GM12891 (cell line): ENCODE measurements at places on chromosomes 1 and 21.

- no peak for DNase-seq
Measured at GRCh38 chr1:159854116-159854692, 8.3 kb downstream of the VSIG8 start.

DNA sequence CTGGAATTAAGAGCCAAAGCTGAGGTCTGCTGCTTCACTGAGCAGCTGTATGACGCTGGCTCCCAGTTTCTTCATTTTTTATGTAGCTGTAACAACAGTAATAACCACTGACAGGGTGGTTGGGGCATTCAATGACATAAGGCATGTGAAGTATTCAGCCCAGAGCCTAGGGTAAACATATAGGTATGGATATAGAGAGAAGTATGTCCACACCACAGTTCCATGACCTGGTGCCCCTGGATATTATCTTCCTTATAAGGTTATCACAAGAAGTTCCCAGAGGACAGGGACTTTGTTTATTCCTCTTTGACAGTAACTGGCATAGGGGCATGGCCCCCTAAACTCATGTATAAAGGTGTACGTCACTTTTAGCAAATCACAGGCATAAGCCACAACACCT is 14.7 kb downstream of the RAB42 start:
- DNase-seq = no peak

DNA sequence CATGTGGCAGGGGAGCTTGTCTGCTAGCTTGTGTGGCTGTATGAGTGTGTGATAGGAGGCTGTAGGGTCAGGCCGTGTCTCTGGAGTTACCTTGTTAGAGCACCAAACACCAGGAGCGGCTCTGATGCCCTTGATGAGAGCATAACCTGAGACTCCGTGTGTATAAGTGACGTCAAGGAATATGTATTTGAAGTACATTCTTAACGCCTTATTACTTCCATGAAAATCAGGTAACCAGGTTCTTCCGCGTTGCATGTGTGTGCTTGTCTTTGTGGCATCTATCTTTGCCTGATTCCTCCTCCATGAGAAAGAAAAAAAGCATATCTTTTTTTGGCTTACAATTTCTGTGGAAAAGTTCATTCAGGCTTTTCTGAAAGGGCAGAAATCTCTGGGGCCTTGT is 4.6 kb downstream of the OLFML3 start:
- DNase-seq = no peak

DNA sequence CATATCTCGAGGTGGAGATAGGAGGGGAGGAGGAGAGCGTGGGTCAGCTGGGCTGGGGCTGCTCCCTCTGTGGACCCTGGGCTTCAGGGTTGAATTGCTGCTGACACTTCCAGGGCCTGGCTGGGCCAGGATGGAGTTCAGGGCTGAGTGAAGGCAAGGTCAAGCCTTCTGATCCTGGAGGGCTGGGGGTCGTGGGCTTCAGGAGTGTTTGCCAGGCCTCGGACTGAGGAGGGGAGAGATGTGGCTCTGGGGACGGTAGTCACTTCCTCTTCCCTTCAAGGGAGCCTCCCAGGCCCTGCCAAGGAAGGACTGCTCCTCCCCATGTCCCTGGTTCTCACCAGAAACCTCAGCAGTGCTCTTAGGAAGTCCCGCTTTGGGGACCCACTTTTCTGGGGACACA is 12.1 kb upstream of the FAM131C start:
- no peak for DNase-seq

GRCh38 chr1:170872663-170873062 is 62.7 kb upstream of the MROH9 start:
- no peak for DNase-seq

DNA sequence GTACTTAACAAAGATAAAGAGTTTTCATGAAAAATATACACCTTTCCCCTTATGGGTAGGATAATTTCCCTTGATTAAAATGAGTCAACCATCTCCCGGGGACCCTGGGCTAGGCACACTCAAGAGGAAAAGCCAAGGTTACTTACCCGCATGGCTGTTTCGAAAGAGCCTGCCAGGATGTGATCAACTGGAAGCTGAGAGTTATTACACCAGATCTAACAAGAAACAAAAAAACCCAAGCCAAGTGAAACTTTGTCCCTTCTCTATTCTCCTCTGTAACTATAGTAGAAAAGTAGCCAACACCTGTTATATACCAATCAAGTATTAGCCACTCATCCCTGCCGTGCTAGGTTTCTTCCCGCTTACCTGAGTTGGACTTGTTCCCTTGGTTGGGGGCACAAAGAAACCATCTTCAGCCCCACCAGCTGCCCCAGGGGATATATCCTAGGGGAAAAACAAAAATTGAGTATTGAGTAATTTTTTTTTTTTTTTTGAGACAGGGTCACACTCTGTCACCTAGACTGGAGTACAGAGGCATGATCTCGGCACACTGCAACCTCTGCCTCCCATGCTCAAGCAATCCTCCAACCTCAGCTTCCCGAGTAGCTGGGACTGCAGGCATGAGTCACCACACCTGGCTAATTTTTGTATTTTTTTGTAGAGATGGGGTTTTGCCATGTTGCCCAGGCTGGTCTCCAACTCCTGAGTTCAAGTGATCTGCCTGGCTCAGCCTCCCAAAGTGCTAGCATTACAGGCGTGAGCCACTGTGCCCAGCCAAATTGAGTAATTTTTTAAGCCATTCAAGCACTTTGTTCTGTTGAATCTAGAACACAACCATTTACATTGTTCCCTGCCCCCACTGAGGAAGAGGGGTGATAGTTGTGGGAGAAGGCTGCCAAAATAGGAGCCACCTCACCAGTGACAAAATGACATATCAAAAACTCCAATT is 8.4 kb upstream of the PEX19 start:
- DNase-seq = no peak

DNA sequence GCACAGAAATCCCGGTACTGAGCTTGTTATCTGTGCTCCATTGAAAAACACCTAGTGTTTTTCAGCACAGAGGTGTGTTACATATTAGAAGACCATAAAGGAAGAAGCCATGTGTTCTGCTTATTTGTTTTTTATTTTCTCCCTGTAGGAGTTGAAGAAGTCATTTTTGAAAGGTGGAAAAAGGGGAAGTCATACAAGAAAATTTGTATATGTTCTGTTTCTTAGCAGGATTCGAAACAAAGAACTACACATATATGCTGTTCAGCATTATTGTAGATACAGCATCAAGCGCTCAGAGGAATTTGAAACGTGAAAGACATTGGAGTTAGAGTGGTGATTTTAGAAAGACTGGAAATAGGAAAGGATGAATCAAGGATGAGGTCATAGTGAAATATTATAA is 345.3 kb upstream of the ADGRL2 start:
- DNase-seq = no peak

GRCh38 chr1:3359756-3360440 is 94.6 kb upstream of the ARHGEF16 start:
- DNase-seq = no peak

GRCh38 chr1:199878823-199879222 is 148.7 kb upstream of the NR5A2 start:
- no peak for DNase-seq

GRCh38 chr1:10664251-10664650 is 132.2 kb downstream of the CASZ1 start:
- DNase-seq = no peak

GRCh38 chr1:47779613-47780012 is 217.6 kb downstream of the TRABD2B start:
- DNase-seq = no peak

DNA sequence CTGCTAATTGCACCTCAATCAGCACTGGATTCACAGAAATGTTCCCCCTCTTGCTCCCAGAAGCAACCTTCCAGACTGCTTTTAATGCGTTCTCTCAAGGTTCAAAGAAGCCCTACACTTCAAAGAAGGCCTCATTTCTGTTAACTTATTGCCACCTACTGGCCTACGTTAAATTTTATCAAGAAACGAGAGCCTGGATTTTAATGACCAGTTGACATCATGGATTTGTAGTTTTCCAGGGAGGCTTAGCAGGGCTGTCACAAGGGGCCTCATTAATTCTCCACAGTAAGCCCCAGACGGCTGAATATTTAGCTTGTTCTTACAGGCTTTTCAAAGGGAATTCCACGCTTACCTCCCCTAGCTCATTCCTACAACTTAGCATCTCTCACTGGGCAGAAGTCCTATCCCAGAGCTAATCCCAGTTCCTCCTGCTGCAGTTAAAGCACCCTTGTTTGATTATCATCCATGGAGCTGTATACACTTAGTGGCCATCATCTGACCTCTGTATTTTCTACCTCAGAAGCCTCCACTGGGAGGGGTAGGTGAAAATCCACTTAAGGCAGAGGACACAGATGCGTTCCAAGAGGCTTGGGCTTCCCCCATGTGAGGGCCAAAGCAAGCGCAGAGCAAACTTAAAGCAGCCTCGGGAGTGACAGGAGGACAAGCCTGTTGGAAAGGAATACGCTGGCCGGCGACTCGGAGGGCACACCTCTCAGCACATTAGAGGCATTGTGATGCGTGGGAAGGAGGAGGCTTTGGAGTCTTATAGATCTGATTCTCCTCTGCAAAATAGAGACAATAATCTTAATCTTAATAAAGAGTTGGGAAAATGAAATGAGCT is 32.2 kb upstream of the CYP4X1 start:
- no peak for DNase-seq

DNA sequence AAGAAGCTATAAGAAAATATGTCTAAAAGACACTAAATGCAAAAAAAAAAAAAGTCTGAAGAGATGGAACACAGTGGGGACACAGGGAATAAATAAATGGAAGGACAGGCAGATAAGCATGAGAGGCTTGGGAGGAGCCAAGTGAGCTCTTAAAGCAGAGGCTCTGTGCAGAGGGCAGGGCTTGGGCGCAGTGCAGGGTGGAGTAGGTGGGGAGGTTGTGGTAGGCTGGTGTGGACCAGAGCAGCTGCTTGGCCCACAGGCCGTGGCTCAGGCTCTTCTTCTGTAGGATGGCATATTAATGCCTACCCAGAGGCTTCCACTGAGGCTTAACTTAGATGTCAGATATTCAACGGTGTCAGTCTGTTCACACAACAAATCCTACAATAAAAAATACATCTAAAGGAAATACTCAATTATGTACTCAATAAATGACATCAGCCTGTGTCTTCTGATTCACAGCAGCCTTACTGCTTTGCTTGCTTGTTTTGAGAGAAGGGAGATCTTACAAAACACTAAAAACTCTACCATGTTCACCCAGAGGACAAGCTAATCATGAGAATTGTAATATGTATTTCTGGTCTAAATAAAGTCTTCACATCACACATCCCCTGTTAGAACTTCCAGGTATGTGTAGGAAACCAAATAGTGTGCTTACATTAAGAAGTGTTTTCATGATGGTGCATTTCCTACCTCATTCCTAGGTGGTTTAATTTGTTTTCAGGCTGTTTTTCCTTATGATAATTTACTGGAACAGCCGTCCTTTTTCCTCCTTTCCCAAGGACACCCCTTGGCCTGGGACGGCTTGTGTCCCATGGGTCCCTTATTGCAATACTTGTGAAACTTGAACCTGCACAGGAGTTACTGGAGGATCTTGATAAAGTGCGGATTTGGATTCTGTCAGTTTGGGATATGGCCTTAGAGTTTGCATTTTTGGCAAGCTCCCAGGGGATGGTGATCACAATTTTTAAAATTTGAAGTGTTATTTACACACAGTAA is 24.9 kb downstream of the DIP2A start:
- no peak for DNase-seq

GRCh38 chr1:23548704-23549143 is 10.6 kb downstream of the ID3 start:
- no peak for DNase-seq

- no peak for DNase-seq
Measured at GRCh38 chr1:18253093-18253492, 145.5 kb downstream of the IGSF21 start.

- no peak for DNase-seq
Measured at GRCh38 chr1:79667848-79668696, 661.5 kb upstream of the ADGRL4 start.

GRCh38 chr1:12339396-12339795 is 109.6 kb downstream of the VPS13D start:
- no peak for DNase-seq

DNA sequence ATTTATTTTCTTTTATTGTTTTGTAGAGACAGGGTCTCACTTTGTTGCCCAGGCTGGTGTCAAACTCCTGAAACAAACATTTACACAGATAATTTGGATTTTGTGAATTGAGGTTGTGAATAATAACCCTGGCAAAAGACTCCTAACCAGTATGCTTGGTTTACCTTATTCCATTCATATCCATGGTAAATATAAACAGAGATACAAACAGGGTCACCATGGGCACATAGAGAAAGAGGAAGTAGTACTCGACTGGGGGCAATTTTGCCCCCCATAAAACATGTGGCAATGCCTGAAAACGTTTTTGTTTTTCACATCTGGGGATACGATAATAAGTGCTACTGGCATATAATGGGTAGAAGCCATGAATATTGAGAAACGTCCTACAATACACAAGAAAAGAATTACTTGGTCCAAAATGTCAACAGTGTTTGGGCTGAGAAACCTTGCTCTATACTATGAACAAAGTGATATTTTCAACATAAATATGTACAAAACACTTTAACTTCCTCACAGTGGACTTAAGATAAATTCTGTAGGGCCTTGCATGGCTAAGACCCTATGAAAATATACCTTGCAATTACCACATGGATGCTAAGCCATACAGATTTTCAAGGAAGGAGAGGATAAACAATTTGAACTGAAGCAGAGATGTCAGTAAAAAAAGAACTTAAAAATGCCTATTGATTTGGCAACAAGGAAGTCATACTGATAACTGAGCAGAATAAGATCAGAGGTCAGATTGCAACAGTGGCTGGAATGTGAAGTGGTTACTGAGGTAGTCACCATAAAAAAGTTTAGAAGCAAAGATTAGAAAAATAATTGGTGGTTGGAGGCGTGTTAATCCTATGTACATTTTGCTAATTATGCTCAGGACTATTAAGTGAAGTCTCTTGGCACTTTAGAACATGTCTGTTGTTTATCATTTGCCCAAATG is 27.4 kb upstream of the ASPM start:
- no peak for DNase-seq

- DNase-seq = no peak
Measured at GRCh38 chr1:94765958-94766357, 54.2 kb upstream of the SLC44A3 start.

DNA sequence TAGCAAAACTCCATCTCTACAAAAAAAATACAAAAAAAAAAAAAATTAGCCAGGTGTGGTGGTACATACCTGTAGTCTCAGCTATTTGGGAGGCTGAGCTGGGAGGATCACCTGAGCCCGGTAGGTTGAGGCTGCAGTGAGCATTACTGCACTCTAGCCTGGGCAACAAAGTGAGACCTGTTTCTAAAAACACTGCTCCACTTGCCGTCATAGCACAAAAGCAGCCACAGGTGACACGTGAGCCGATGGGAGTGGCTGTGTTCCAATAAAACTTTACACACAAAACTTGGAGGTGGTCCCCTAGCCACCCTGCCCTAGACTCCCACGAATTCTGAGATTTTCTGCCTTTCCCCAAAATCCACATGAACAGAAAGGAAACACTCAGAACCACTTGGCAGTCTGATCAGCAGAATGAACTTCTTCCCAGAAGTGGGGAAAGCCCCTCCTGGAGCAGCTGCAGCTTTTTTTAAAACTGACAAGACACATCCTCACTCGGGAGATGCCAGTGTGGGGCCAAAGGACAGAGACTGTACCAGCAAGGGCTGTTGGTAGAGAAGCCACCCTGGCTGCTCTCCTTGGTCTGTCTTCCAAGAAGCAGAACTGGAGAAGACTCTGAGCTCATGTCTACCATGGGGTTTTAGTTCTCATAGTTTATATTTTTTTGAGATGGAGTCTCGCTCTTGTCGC is 23.3 kb downstream of the PLEKHM2 start:
- DNase-seq = no peak
